ENCODE measurements at places on chromosomes 5 and 9.

DNA sequence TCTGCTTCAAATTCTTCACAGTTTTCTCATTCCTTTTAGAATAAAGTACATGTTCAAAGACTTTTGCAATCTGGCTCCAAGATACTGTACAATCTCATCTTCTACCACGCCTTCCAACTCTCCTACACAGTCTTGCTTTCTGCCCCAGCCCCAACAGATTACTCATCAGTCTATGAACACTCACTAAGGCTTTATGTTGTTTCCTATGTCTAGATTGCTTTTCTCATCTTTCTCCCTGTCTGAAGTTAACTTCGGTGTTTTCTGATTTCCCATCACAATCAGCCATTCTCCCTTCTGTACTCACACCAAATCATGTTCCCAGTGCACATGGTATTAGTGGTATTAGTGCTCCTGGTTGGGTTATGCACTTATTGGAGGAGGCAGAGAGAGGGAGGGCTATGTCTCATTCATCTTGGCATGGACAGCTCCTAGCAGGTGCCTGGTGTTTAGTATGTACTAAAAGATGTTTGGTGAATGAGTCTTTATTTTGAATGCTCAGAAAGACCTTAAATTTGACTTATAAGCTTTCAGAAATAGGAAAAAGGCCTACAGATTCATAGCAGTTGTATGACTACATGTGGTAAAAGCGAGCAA is 44.0 kb upstream of the ZNF608 start:
- peak; percentile 46 for DNase-seq

DNA sequence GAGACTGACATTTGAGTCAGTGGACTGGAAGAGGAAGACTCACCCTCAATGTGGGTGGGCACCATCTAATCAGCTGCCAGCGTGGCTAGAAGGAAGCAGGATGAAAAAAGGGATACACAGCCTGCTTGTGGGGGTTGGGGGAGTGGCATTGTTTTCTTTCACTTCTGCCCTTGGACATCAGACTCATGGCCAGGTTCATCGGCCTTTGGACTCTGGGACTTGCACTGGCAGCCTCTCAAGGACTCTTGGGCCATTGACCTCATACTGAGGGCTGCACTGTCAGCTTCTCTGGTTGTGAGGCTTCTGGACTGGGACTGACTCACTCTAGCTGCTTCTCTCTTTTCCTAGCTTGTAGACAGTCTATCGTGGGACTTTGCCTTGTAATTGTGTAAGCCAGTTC is 374.9 kb downstream of the TLE1 start:
- DNase-seq: no peak

GRCh38 chr9:131744720-131745201 is 4.9 kb upstream of the RAPGEF1 start:
- no peak for DNase-seq

DNA sequence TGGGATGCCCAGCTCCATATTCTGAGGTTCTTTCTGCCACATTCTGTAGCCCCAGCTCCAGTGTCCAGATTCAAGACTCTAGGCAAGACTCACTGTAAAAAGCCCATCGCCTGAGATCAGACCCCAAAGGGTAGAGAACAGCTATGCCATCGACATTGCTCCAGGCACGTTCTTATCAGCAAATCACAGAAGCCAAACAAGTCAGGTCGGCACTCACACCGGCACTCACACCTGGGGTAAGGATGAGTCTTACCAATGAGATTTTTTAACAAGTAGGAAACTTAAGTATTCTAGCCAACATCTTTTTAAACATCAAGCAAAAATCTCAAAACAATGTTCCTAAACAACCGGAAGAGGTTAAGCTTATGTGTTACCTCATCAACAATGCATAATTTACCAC is 2.4 kb downstream of the CDKN2AIPNL start:
- DNase-seq: no peak

- no peak for DNase-seq
These were observed 40.6 kb upstream of the FAM120AOS start for GRCh38 chr9:93493949-93494348.

GRCh38 chr5:133336121-133336968 is 276.0 kb downstream of the FSTL4 start:
- no peak for DNase-seq

DNA sequence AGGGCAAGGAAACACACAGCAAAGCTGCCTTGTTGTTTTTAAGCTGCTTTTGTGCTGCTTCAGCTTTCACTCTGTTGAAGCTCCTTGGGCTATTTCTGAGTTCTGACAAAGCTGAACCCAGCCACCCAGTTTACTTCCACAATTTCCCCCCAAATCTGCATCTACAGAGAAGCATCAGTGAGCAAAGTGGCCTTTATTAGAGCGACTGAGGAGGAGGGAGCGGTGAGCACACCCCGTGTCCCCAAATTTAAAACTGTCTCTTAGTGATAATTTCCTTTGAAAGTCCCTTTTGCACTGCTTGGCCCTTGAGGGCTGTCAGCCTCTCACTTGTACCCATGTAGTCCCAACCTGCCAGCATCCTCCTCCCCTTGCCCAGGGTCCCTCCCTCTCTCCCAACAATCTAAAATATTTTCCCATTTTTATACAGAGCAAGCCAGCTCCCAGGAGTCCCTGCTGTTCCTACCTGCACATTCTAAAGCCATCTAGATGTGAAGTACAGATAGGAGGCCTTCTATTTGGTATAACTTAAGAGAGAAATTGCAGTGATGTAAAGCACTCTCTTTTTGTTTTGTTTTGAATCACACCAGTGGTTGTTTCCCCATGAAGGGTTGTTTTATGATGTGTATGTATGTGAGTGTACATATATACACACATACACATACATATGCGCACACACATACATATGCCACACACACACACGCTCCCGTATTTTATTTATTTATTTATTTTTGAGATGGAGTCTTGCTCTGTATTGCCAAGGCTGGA is 313.5 kb downstream of the TLE4 start:
- no peak for DNase-seq

DNA sequence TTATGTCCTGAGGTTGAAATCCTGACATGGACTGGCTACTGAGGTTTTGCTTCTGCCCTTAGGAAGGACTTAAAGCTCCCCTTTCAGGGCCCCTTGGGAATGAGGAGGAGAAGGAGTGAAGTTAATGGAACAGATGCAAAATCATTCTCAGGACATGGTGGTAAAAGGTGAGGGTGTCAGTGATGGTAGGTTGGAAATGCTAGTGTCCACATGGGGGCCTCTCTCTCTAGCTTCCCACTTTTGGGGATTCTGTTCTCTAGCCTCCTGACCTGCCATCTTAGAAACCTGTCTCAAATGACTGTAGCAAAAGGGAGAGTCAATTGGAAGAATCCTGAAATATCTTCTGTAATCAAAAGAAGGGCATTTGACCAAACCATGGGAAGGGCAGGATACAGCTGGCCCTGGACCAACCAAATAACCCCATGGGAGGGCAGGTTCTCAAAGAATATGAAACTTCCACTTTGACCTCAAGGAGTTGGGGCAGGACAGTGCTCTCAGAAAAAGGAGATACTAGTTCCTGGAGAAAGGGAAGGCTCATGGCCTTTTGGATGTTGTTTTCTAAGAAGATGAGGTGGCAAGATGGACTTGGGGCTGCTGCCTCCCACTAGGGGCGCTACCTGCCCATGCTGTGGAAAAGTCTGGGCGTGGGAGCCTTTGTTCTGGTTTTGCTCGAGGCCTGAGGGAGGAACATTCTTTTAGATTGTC is 21.2 kb upstream of the MLANA start:
- no peak for DNase-seq

GRCh38 chr9:91143642-91144041 is 218.1 kb downstream of the AUH start:
- DNase-seq: no peak

DNA sequence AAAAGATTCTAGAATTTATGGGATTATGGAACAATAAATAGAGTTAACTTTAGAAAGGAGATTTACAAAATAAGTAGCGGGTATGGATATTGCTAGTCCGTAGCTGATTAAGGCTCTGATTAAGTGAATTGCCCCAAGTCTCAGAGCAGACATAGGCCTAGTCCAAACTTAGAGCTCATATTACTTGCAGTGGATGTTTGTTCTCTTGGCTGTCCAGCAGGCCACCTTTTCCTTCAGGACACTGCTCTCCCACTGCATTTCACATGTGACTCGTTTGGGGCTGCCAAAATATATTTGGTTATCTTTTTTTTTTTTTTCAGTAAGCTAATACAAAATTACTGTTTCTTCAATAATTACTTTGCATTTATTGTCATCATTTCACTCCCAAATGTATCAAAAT is 76.6 kb downstream of the ARRDC3 start:
- no peak for DNase-seq

Data from fibroblast of skin of abdomen (primary cell).